ENCODE measurements at places on chromosomes 2 and 18. TPM values are rescaled to one million over a fixed set of nuclear protein-coding genes. Genes with fewer than 3 reads are reported as not detected.

The SLC8A1 gene
- total RNA-seq, result 98.9 TPM

The GPBAR1 gene
- total RNA-seq, result under 0.01 TPM

The TXNL1 gene
- total RNA-seq, result 15.8 TPM

The MROH2A gene
- not detected for total RNA-seq

GRCh38 chr2:236977063-236977851, 108.4 kb upstream of the COPS8 start:
- no peak for DNase-seq

GRCh38 chr2:1141079-1141478, 190.4 kb downstream of the SNTG2 start:
- DNase-seq, result no peak

DNA sequence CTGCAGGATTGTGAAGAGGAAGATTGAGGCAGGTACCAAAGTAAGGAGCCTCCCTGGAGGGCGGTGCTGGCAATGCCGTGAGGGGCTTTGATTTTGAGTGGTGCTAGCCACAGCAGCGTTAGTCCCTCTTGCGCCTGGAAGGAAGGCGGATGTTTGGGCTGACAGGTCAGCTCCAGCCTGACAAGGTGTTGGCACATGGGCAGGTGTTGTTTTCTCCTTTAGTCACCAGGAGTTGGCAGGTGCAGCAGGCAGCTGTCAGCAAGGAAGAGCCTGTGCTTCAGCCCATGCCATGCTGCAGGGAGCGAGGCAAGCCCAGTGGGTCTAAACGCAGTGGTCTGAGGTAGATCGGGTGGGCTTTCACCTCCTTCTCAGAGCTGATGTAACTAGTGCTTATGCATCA, 8.5 kb downstream of the SEC11C start:
- DNase-seq, result no peak

GRCh38 chr2:16862471-16862870, 196.8 kb upstream of the CYRIA start:
- DNase-seq, result no peak

- no peak for DNase-seq
Measured at GRCh38 chr2:39356922-39357639, 80.0 kb downstream of the MAP4K3 start.

- no peak for DNase-seq
Measured at GRCh38 chr2:101803128-101803527, 105.6 kb downstream of the MAP4K4 start.

GRCh38 chr2:942775-943460, 7.7 kb upstream of the SNTG2 start:
- DNase-seq, result no peak

DNA sequence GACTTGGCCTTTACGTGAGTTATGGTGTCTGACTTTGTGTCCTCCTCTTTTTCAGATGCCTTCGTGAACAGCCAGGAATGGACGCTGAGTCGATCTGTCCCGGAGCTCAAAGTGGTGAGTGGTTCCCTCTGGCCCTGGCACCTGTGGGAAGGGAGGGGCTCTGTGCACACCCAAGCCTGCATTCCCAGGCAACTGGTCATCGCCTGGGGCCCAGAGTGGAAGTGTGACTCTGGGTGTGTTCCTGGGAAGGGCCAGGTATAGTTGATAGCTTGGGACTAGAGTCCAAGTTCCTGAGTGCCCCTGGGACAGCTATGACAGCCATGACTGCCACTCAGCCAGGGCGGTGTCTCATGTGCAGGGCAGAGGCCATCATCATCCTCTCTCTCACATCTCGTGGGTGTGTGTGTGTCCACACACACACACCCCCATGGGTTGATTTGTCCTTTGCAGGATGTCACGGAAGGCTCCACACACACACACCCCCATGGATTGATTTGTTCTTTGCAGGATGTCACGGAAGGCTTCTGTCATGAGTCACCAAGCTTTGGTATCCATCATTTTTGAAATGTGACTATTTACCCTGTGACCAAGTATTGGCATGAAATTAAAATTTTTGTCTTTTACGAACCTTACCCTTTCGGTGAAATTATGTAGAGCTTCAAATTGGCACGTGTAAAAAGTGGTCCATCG, 215.4 kb downstream of the AGAP1 start:
- DNase-seq, result no peak

- DNase-seq, result peak; percentile 39
Measured at GRCh38 chr2:76599732-76600368, 889.1 kb upstream of the GCFC2 start.

GRCh38 chr2:133732982-133733900, 165.0 kb upstream of the NCKAP5 start:
- no peak for DNase-seq

GRCh38 chr2:8146132-8147005, 535.5 kb upstream of the ID2 start:
- DNase-seq, result no peak
